ENCODE measurements at places on chromosomes 3 and 15.
A peak's percentile ranks its signal among the peaks of the same experiment; 100 is the strongest.

- no peak for DNase-seq
Measured at GRCh38 chr15:48298914-48299313, 32.3 kb upstream of the DUT start.

- peak; percentile 80 for DNase-seq
Measured at GRCh38 chr3:185659942-185660921, 74.1 kb downstream of the SENP2 start.

GRCh38 chr15:69793781-69794451 lies 303.8 kb downstream of the TLE3 start:
- DNase-seq = no peak

- DNase-seq = no peak
Measured at GRCh38 chr15:49490966-49491365, 67.9 kb downstream of the FGF7 start.

DNA sequence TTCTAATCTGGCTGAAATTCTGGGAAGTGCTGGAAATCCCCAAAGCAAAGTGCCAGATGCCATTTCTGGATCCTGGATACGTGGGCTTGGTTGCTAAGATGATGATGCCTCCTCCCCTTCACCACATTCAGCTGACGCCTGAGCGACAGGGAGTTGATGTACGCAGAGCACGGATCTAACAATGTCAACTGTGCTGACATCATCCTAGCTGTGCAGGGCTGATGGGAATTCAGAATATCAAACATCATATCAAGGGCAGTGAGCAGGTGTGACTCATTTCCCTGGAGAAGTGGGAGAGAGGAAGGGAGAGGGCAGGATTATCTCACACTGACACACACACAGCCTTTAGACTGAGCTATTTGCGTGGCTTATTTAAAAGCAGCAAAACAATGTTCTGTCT lies 92.6 kb upstream of the ZBTB20 start:
- peak; percentile 36 for DNase-seq

DNA sequence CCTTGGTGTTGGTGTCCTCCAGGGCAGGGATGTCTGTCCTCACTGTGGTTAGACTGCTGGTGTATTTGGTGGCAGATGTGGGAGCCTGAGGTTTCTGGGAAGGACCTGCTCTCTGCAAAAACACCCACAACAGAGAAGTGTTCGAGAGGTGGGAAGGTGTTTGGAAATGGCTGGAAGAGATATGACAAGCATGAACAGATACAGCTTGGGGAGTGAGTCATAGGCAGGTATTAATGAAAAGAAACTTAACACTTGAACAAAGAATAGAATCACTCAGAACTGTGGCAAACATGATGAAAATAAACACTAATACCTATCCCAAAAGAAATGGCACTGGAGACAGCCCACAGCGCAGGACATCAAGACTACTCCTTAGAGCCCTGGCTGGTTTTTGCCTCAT lies 192.4 kb upstream of the RORA start:
- DNase-seq = no peak

GRCh38 chr15:83012636-83013035 lies 1.2 kb upstream of the C15orf40 start:
- no peak for DNase-seq

DNA sequence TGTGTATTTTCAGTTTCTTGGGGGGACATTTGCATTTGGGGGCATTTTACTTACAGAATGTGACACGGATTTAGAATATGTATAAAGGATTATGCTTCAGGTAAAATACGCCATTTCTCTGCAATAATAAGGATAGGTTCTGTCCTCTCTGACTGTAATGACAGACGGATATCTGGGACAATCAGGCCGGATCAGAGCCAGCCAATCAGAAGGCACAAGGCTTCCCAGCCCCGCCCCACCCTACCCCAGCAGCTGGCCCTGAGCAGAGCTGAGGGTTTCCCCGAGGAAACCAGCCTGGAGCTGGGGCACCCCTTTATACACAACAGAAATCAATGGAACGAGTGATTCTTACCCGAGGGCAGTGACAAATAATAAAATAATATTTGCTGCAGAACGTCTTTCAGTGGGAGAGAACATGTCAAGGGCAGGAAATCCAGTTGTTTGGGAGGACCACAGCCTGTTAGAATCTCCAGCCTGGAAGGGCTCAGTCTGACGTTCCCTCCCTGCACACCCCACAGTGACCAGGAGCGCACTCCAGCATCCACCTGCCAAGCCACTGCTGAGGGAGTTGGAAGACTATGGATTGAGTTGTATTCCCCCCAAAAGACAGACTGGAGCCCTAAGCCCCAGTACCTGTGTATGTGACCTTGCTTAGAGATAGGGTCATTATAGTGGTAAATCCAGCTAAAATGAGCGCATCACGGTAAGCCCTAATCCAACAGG lies 30.3 kb upstream of the SEC13 start:
- DNase-seq = no peak

DNA sequence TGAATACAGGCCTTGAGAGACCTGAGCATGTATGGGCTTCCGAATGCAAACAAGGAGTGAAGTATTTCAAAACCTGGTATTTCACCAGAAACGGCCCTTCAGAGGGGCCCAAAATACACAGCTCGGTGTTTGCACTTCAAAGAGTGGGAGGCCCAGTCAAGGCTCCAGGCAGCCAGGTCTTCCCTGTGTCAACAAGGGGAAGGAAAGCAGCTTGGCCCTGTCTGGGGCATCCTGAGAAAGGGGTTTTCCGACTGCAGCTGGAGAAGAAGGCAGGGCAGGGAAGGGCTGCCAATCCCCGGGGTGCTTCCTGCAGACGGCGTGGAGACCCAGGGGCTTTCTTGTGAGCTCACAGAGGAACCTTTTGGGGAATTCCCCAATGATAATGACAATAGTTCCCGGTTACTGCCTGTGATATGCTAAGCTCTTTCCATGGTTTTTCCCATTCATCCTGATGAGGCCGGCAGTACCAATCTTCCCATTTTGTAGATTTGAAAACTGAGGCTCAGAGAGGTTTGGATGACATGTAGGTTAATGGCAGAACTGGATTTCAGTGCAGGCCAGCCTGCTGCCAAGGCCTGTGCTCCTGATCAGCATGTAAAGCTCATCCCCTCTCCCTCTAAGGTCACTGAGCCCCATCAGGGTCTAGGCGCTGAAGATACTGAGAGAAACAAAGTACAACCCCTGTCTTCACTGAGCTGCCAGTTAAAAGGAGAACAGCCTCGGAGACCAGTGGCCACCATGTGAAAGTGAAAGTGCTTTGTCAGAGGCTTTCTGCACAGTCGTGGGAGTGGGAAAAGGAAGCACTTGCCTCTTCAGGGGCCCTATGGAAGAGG lies 43.0 kb upstream of the TLE3 start:
- peak; percentile 60 for DNase-seq

DNA sequence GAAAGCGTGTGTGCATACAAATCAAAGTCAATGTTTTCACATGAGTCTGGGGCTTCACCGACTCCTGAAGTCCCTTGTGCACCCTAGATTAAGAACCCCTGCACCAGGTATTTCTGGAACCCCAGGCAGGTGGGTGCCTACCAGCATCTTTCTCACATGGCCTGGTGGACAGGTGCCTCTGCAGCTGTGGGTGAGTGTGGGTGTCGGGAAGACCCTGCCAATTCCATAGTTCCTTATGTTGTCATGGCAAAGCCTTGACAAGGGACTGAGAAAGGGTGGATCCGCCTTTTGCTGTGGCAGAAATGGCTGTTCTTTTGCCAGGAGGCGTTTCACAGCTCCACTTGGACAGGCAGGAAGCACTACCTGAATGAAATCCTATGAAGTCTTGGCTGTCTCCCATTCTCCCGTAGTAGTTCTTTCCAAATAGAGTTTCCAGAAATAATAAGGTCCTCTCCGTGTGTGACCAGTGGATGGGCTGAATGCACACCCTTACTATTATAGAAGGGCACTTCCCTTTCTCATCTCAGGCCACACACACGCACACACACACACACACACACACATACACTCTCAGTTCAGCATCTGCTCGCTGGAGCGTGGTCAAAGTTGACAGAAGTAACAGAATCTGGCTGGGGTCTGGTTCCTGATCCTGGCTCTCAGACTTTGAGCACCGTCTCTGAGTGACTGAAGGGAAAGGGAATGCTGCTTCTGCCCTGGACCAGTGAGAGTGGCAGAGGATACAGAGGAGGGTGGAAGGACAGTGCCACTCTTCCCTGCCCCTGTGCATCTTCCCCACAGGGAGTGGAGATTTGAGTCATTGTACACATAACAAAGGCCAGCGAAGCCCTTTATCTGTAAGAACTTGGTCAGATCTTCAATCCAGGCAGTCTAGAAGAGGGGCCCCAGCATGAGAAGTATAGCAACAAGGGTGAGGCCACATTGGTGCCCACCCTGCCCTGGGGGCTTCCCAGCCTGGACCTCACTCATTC lies 38.7 kb downstream of the PDIA5 start:
- no peak for DNase-seq

DNA sequence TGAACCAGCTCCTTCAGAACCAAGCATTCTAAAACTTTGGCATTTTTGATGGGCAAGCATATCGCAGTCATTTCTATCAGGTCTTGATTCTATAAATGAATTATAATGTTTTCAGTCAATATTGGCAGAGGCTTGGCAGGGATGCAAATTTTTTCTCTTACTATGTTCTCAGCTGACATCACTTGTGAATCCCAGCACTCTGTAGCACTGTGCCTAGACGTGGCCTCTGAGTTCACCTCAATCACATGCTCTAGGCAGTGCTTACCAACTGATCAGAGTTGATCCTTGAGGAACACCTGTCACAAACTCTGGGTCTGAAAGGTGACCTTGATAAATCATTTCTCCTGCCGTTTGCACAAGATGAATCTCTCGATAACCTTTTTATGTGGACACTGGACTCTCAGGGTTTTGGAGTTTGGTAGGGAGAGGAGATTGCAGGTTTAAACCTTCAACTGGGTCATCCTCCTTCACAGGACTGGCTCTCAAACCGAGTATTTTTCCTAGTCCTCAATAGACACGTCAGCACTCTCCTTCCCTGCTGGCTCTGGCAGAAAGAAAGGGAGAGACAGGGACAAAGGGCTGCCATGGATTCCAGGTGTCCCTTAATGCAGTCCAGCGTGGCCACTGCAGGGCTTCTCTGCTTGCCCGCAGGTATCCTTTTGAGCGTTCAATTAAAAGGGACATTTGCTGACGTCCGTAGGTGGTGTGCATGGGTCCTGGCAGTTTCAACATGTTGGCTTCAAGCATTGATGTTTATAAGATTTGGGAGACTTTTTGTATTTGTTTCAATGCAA lies 222.3 kb upstream of the CMC1 start:
- no peak for DNase-seq

- no peak for DNase-seq
Measured at GRCh38 chr3:30123755-30124154, 482.6 kb upstream of the TGFBR2 start.

DNA sequence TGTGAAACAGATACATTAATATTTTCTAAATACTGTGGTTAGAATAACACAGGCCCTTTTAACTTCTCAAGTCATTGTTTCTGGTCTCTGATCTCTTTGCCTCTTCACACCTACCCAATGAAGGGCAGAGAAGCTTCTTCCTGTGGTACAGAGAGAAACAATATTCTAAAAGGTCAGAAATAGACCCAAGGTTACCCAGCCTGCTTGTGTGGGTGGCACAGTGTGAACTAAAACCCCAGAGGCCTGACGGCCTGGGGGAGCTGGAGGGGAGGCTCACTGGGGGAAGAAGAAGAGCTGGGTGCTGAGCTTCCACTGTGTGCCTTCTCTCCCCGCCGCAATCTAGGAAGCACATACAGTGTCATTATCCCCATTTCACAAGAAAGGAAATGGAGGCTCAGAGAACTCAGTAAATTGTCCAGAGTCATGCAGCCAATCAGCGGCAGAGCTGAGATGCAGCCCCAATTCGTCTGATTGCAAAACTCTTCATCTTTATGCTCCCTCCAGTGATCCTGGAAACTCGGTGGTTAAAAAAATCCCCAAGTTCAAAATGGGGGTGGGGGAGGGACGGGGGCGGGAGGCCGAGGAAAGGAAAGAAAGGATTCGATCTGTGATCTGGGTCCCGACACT lies 64.1 kb upstream of the HEG1 start:
- DNase-seq = no peak

DNA sequence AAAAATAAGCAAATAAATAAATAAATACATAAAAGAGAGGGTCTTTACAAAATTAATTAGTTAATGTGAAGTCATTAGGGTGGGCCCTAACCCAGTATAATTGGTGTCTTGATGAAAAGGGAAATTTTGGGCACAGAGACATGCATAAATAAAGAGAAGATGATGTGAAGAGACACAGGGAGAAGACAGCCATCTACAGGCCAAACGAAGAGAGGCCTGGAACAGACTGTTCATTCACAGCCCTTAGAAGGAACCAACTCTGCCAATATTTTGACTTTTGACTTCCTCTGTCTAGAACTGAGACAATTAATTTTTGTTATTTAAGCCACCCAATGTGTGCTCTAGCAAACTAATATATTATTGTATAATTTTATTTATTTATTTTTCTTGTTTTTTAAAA lies 29.6 kb upstream of the SELENOK start:
- DNase-seq = no peak

- no peak for DNase-seq
Measured at GRCh38 chr3:36736301-36736700, 28.1 kb downstream of the DCLK3 start.

DNA sequence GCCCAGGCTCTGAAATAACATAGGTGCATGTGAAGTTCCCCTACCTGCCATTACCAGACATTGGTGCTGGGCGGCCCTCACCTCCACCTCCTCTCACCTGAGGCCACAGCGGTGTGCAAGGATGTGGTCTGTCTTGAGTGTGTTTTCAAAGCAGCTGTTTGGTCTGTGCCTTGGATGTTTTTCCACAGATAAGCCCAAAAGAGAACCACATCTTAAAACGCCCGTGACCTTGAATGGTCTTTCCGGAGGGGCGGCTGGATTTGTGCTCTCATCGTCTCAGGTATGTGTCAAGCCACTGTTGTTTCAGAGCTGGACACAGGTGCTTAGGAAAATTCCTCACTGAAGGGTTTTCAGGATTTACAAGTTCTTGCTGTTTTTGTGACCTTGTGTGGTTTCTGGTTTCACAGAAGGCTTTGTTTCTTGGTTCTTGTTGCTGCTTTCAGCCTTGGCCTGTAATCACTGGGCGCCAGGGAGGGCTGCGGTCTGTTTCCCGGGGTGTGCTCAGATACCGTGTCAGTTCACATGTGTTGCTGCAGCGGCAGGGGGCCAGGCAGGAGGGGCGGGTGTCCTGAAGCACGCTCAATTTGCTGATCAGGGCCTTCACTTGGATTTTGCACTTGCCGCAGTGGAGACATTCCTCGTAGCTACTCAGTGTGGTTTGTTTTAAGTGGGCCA lies 128.4 kb downstream of the IGF1R start:
- DNase-seq = peak; percentile 88

DNA sequence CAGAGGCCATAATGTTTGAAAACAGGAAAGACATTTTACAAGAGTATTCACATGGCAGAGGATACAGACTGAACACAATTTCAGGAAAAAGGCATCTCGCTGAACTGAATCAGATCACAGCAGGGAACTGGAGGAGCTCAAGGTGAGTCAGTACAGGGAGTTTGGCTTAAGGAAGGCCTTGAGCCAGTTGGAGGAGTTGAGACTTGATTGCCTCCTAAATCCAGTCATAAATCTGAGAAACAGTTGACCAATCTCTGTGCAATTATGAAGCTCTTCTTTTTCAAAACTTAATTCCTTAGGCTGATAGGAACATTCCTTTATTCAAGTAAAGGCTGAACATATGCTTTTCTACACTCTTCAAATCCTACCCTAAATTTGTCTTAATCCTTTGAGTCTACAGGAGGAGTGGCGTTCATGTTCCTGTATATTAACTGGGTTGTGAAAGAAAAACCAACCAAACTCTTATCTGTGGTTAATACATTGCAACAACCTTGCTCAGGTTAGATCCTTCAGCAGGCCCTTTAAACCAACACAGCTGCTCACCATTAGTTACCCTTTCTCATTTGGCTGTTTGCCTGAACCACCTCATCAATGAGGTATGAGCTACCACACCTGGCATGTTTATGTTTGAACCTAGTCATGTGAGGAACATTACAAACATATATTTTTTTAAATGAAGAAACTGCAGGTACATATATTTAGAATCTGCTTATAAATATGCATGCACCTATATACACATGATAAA lies 404.1 kb upstream of the ATP11B start:
- DNase-seq = no peak

Measured in ovary (tissue), 10 donors.